ENCODE measurements at places on chromosomes 3 and 15.

- DNase-seq, result no peak
These were observed 14.0 kb downstream of the TMEM158 start for GRCh38 chr3:45212095-45212468.

GRCh38 chr15:99343208-99343607 lies 91.9 kb downstream of the LRRC28 start:
- DNase-seq, result no peak

GRCh38 chr15:64224511-64224910 lies 61.7 kb upstream of the PPIB start:
- DNase-seq, result no peak

DNA sequence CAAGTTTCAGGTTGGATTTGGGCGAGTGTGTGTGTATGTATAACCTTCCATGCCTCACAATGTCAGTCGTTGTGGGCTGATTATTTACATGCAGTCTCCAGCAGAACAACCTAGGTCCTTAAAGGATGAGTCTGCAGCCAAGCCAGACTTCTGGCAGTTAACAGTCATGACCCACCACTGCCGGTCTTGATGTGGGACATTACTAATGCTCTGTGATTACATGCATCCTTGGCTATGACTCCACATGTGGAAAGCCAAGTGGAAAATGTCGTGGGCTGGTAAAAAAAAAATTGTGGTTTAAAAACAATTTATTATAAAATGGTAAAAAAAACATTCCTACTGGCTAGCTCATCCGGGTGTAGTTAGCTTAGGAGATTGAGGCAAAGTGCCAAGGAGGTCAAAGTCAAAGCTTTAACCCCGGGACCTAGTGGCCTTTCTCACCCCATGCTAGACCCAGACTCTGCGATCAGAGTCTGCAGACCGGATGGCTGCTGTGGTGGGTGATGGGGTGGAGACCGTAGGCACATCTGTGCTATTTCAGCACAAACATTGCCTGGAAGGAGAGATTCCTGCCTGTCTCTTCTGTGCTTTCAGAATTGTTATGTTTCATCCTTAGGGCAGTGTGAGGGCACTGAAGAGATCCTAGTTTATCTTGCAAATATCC lies 6.8 kb downstream of the RARRES1 start:
- DNase-seq, result no peak

DNA sequence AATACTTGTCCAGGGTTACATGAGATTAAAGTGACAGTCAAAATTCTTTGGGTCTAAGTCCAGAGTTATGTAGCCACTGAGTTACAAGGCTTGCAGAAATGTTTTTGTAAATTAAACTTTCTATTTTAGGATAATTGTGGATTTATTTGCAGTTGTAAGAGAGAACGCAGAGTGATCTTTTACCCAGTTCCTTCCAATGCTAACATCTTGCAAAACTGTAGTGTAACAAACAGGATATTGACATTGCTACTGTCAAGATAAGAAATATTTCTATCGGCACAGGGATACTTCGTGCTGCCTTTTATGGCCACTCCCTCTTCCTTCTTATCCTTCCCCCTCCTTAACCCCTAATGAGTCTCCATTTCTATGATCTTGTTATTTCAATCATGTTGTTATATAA lies 1022.9 kb downstream of the MCTP2 start:
- DNase-seq, result no peak

- DNase-seq, result no peak
These were observed 113.1 kb downstream of the NUP210 start for GRCh38 chr3:13307041-13307440.

DNA sequence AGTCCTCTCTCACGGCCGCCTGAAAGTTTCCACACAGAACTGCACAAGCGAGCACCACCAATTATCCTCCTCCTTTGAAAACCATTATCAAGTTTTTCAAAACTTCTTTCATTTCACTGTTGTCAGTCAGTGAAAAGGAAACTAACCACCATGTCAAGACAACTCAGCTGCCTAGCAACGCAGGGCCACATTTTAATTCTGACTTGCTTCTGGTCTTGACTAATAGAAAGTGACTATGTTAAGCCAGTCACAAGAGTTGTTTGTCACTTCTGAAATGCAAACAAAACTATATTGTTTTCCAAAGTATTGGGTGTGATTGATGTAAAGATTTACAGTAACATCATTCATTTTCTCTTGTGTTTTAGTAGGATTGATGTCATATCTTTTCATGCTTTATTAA lies 612.8 kb upstream of the AGTR1 start:
- DNase-seq, result no peak

GRCh38 chr3:11734-12133 lies 184.8 kb upstream of the CHL1 start:
- no peak for DNase-seq

DNA sequence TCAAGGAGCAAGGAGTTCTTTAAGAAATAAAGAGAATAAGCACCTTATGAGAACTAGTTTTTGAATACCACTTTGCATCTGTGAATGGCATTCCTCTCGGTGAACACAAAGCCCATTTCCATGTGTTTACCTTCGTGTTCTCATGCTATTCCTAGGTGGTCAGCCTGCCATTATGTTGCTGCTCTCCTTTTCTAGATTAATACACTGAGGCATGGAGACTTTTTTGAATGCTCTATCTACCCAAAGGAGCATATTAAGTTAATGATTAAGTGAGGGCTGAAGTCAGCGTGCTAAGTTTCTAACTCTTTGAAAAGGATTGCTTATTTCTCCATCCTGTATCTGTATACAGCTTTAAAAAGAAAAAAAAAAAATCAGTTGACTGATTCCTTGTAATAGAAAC lies 394.5 kb downstream of the MECOM start:
- DNase-seq, result no peak

GRCh38 chr15:71328453-71328852 lies 213.2 kb downstream of the THSD4 start:
- no peak for DNase-seq

GRCh38 chr3:122694966-122695365 lies 14.3 kb downstream of the PARP14 start:
- no peak for DNase-seq

- DNase-seq, result no peak
These were observed 47.0 kb downstream of the ZBTB20 start for GRCh38 chr3:115099986-115100571.

GRCh38 chr3:37824954-37825328 lies 36.7 kb upstream of the CTDSPL start:
- DNase-seq, result no peak

- no peak for DNase-seq
These were observed 156.0 kb downstream of the CACNA1D start for GRCh38 chr3:53650424-53650823.

DNA sequence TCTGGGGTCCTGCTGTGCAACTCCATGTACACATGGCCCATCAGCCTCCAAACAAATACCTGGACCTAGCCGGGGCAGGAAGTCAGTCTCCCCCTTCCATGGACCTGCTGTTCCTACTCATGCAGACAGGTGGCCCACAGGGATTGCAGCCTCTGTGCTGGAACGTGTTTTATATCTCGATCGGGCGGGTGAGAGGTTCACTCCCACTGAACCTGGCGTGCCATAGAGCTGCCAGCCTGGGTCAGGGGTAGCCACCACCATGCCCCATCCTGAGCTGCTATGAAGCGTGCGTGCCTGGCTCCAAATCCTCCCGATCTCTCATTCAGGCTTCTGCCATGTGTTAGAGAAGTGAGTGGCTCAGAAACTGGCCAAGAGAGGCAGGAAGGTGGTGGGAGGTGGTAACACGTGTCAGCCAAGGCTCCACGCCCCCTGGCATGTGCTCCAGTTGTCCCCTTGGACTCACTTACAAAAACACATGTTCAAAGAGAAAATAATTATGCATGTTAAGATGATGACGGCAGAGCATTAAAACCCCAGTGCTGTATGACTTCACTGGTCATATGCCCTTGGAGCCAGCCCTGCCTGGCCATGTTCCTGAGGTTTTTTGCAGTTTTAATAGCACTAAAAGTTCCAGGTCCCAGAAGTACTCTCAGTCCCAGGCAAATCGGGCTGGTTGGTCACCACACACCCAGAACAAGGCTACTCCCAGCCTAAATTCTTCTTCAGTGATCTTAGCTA lies 30.6 kb downstream of the CTSH start:
- DNase-seq, result peak; percentile 53

DNA sequence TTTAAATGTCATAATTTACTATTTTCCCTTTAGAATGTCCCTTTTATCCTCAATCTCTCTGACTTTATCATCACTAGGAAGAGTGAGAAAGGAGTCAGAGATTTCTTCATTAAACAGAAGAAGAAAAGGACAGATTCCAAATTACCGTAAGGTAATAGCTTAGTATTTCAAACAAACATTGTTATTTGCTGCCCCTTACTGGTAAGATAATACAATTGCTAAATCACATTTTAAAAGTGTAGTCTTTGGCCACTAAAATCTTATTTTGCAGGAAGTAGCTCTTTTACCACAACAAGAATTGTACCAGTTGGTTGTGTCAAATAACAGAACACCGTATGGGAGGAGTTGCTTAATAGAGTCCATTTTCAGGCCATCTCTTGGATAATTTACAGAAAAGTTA lies 53.7 kb downstream of the CGGBP1 start:
- no peak for DNase-seq

- no peak for DNase-seq
These were observed 39.6 kb downstream of the SEMA6D start for GRCh38 chr15:47756872-47757271.

GRCh38 chr3:170949211-170949610 lies 40.8 kb upstream of the EIF5A2 start:
- no peak for DNase-seq

- DNase-seq, result no peak
These were observed 233.5 kb upstream of the DCBLD2 start for GRCh38 chr3:99134986-99135385.

DNA sequence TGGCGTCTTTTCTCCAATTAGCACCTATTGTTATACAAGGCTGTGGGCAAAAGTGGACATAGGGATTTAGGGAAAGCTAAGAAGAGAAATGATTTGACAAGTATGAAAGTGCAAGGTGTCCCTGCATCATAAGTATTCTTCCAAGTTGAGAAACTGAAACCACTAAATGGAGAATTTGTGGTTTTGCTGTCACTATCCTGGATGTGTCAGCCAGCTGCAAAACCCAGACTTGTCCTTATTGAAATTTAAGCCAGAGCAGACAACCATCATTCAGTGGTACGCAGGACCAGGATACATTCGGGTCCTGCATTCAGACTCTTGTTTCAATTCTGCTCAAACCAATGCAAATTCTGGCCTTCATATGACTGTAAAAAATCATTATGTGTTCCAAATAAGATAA lies 384.8 kb upstream of the TGFBR2 start:
- DNase-seq, result no peak

Measured in anterior cingulate cortex (tissue), 58 donors.